A549 treated with DMSO at 1 μM for 4 hours (cell line): ENCODE measurements at places on chromosomes 1 and 21. TPM values are rescaled to one million over a fixed set of nuclear protein-coding genes. Genes with fewer than 3 reads are reported as not detected.

GJC2 gene
- 0.28 to 0.42 TPM (median 0.39 TPM) in 5 replicates for total RNA-seq

CD5L gene
- total RNA-seq, result not detected in 5 replicates

DNASE2B gene
- total RNA-seq, result not detected in 5 replicates

GRHL3 gene
- total RNA-seq, result 0.39 to 0.76 TPM (median 0.61 TPM) in 5 replicates

FAM163A gene
- 0.02 TPM in 1 of 5 replicates, not detected in the others for total RNA-seq

OR2L5 gene
- total RNA-seq, result not detected in 5 replicates

TNFRSF9 gene
- total RNA-seq, result 2.7 to 4.6 TPM (median 3.8 TPM) in 5 replicates

IFFO2 gene
- 13.9 to 24.6 TPM (median 19.4 TPM) in 5 replicates for total RNA-seq

KCNJ15 gene
- total RNA-seq, result 0.09 to 0.30 TPM (median 0.19 TPM) in 5 replicates

KRTAP11-1 gene
- not detected in 5 replicates for total RNA-seq

FLVCR1 gene
- 15.5 to 22.7 TPM (median 19.2 TPM) in 5 replicates for total RNA-seq

ALX3 gene
- total RNA-seq, result not detected in 5 replicates

TMEM234 gene
- total RNA-seq, result 7.8 to 9.7 TPM (median 8.7 TPM) in 5 replicates

FMO2 gene
- total RNA-seq, result not detected in 5 replicates

NR1I3 gene
- 0.21 TPM in 1 of 5 replicates, not detected in the others for total RNA-seq

DPT gene
- not detected in 5 replicates for total RNA-seq

HSD3B1 gene
- not detected in 5 replicates for total RNA-seq

ZBTB8A gene
- total RNA-seq, result 2.9 to 4.6 TPM (median 4.0 TPM) in 5 replicates

FCER1A gene
- not detected in 5 replicates for total RNA-seq

FBXO44 gene
- 13.9 to 17.8 TPM (median 17.2 TPM) in 5 replicates for total RNA-seq

PLPP3 gene
- 27.6 to 36.1 TPM (median 32.0 TPM) in 5 replicates for total RNA-seq

MROH9 gene
- total RNA-seq, result not detected in 5 replicates

SYPL2 gene
- total RNA-seq, result 0.10 to 0.19 TPM (median 0.15 TPM) in 5 replicates

DYNLT5 gene
- not detected in 5 replicates for total RNA-seq

CA6 gene
- total RNA-seq, result not detected in 5 replicates

LHX8 gene
- 1.1 to 1.8 TPM (median 1.3 TPM) in 5 replicates for total RNA-seq

DDX20 gene
- 9.0 to 10.3 TPM (median 9.5 TPM) in 5 replicates for total RNA-seq

NKAIN1 gene
- 0.82 to 1.5 TPM (median 1.3 TPM) in 5 replicates for total RNA-seq

NUAK2 gene
- total RNA-seq, result 28.8 to 38.0 TPM (median 35.3 TPM) in 5 replicates

USP1 gene
- total RNA-seq, result 22.2 to 27.3 TPM (median 26.0 TPM) in 5 replicates
